ENCODE measurements at places on chromosomes 2 and 18.

DNA sequence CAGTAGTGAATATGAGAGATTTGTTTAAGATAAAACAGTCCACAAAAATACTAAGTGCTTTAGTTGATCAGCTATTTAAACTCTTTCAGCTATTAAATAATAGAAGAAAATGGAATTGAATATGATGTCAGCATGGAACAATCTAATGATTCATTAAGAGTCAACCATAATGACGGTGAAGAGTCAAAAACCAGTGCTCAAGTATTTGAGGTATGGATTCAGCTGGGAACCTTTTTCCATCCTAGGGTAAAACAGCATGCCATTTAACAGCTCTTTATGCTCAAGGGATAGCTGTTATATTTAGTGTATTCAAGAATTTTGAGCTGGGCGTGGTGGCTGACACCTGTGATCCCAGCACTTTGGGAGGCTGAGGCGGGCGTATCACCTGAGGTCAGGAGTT is 29.7 kb downstream of the CARF start:
- peak; percentile 50 for DNase-seq

- no peak for DNase-seq
Observed at GRCh38 chr2:213678437-213679218, 394.4 kb downstream of the SPAG16 start.

GRCh38 chr2:220064111-220065030 is 436.9 kb downstream of the SLC4A3 start:
- no peak for DNase-seq

DNA sequence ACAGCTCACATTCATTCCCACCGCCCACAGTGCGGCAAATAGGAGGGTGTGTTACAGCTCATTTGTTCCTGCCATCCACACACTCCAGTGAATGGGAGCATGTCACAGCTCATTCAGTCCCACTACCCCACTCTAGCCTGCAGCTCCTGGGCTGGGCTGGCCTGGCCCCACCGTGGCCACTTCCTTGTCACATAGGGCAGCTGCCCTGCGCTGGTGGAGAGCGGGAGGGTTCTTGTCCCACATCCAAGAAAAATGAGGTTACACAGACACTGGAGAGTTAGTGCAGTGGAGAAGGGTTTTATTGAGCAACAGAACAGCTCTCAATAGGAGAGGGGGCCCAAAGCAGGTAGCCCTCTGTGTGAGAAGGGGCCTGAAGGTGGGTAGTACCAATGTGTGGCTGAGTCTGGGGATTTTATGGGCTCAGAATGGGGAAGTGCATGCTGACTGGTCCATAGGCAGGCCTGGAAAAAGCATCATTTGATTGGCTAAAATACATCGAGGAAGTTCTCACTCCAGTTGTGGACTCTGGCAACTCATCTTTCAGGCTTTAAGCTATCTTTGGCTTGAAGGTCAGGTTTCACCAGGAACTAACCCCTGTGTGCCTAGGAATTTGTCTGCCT is 249.7 kb downstream of the ETAA1 start:
- DNase-seq, result no peak

- no peak for DNase-seq
Observed at GRCh38 chr18:38750751-38751150, 1185.2 kb upstream of the CELF4 start.

GRCh38 chr2:109683452-109683851 is 69.3 kb downstream of the SOWAHC start:
- no peak for DNase-seq

GRCh38 chr2:146950361-146950760 is 894.5 kb upstream of the ACVR2A start:
- DNase-seq, result no peak

GRCh38 chr18:4020026-4020425 is 435.1 kb downstream of the DLGAP1 start:
- no peak for DNase-seq

DNA sequence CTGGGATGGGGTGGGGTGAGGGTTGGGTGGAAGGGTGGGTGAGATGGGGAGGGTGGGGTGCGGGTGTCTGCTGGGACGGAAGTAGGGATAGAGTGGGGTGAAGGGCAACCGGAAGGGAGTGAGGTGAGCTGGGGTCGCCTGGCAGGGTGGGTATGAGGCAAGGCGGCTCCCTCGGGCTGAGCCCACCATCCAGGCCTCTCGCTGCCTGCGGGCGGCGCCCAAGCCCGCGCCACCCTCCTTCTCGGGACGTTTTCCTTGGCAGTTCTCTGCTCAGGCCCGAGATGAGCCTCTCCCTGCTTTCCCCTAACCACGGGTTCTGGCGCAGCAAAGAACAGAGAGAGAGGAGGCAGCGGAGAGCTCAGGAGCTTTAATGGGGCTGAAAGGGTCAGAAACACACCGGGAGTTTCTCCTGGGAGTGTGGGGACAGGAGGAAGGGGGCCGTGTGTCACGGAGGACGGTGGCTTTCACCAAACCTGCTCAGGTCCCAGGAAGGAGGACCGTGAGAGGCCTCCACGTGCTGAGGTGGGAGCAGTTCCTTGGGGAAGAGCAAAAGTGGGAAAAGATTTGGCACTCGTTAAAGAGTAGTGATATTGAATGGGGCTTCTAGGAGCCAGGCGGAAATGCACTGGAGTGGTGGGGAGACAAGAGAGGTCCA is 4.1 kb downstream of the FEV start:
- DNase-seq, result no peak

- no peak for DNase-seq
Observed at GRCh38 chr2:109629867-109630266, 15.7 kb downstream of the SOWAHC start.

DNA sequence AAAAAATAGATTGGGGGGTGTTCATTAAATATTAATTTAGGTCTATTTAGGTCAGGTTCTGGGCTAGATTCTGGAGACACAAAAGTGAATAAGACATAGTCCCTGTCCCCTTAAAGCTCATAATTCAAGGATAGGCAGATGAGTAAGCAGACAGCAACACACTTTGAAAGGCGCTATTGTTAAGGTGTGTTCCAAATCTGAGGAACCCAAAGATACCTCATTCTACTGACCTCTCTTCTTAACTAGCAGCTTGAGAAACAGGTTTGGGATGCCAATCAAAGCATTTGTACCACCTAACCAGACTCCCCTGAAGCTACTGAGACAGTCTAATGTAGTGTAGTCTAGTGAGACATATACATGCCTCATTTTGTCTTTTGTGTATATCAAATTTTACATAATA is 34.8 kb downstream of the SEMA4F start:
- no peak for DNase-seq

DNA sequence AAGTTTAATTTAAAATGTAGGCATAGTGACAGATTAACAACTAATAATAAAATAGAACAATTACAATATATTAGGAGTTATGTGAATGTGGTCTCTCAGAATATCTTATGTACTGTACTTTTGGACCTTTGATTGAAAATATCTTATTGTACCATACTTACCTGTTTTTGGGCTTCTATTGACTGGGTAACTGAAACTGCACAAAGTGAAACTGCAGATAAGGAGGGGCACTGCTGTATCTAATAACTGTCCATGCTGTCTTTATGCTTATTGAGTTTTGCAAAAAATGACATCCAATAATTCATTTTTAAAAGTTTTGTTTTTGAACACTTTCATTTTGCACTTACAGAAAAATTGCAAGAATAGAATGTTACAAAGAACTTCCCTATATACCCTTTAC is 19.9 kb downstream of the BIRC6 start:
- no peak for DNase-seq

DNA sequence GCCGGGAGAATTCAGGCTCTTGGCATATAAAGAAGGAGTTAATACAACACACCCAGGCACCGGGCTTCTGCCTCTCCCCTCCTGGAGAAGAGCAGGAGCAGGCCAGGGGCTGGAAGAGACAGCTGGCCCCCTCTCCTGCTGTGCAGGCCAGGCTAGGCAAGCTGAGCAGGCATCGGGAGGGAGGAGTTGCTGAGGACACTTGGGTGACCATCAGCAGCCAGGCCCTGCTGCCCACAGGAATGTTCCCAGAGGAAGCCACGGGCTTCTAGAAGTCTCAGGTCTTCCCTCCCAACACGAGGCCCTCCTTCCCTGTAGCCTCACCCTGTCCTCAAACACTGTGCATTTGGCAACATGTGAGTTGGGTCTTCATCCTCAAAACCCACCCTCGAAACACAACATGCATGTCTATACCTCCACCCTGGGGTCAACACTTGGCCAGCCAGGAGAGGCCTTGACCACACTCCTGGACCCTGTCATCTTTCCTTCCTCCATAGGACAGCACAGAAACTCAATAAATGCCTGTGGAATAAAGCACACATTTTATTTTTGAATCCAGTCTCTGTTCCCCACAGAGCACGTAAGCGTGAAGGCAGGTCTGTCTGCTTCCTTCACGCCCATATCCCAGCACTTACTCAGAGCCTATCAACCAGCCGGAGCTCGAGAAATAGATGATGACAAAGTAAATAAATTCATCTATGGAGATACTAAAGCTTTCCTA is 433.8 kb upstream of the ID2 start:
- peak; percentile 43 for DNase-seq

DNA sequence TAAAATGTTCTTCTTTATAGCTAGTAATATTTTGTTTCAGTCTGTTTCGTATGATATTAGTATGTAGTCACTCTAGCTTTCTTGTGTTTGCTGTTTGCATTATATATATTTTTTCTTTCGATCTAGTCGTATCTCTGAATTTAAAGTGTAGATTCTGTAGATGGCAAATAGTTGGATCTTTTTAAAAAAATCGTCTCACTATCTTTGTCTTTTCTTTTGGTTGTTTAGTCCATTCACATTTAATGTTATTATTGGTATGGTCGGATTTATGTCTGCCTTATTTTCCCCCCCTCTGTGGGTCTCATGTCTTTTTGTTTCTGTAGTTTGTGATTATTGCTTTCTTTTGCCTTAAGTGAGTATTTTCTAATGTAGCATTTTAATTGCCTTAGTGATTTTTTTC is 84.3 kb downstream of the AGPS start:
- no peak for DNase-seq

GRCh38 chr18:38022234-38022633 is 456.6 kb upstream of the CELF4 start:
- DNase-seq, result no peak

- DNase-seq, result no peak
Observed at GRCh38 chr2:113260991-113261390, 17.7 kb downstream of the PAX8 start.

DNA sequence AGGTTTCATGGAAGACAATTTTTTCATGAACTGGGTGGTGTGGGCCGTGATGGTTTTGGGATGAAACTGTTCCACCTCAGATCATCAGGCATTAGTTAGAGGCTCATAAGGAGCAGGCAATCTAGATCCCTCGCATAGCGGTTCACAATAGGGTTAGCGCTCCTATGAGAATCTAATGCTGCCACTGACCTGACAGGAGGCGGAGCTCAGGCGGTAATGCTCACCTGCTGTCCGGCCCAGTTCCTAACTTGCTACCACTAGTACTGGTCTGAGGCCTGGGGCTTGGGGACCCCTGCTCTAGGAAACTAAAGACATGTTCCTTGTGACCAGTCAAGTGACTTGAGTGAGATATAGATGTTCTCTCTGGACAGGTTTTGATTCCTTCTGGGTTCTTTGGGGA is 49.2 kb downstream of the OXER1 start:
- DNase-seq, result no peak

DNA sequence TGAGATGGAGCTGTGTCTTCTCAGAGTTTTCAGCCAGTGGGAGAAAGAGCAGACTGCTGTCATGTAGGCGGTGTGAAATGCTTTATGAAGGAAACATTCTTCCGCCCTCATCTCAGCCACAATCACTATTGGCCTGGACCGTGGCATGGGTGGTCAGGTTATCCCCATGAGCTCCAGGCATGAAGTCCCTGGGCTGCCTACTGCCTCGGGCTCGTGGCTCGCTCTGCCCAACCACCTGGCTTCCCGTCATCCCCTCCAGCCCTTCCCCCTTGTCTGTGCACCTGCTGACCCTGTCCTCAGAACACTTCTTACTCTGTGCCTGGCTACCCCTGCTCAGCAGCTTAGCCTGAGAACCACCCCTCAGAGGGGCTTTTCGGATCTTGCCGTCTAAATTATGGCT is 15.5 kb downstream of the COLEC11 start:
- DNase-seq, result no peak

GRCh38 chr2:107418708-107419107 is 408.0 kb upstream of the RGPD4 start:
- DNase-seq, result no peak

GRCh38 chr2:230225486-230225885 is at the start of gene SP140:
TSS of gene SP140 (plus strand) at chr2:230225736. CDS start at chr2:230225845, 109 bp downstream.
- DNase-seq, result no peak

DNA sequence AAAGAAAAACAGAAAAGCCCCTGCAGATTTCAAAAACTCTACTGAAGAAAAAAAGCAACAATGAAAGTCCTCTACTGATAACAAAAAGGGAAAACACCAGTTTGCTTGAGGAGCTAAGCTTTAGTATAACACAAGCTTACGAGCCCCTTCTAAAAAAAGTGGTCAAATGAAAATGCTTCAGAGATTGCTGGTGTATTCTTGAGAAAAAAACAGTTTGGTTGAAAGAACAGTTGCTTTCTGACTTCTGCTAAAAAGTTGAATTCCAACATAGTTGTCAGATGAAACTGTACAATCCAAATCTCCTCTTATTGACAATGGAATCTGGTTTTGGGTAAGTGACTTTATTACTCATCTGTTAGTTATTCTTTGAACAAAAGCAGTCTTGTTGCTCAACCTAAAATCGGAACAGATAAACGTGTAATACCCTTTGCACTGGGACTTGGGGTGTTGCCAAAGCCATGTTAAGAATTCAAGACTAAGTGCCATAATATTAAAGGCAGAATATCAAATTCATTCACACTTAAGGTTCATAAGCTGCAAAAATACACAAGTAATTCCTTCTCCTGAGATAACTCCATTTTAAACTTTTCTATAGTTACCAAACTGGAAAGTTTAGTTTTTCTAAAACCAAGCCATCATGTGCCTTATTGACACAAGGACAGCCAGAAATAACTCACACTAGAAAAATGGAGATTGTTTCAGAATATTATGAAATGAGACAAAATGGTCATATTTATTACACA is 45.3 kb upstream of the SPAG16 start:
- peak; percentile 84 for DNase-seq

DNA sequence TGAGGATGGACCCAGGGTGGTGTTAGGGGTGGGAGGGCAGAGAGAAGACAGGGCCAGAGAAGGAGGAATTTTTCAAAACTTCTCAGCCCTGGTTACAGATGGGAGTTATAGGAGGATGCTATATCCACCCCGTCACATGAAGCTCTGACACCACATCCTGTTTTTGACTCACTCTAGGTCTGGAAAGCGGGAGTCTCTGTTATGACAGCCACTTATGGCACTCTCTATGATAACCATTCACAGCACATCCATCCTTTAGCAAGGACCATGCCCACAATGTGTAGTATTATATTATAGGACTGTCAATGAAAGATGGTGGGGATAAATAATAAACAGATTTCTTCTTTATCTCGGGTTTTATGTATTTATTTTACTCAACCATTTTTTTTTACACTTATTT is 461.2 kb downstream of the CDH2 start:
- DNase-seq, result no peak

GRCh38 chr2:162477011-162477410 is 133.1 kb downstream of the GCA start:
- DNase-seq, result no peak
